ENCODE measurements at places on chromosomes 6 and 20.

DNA sequence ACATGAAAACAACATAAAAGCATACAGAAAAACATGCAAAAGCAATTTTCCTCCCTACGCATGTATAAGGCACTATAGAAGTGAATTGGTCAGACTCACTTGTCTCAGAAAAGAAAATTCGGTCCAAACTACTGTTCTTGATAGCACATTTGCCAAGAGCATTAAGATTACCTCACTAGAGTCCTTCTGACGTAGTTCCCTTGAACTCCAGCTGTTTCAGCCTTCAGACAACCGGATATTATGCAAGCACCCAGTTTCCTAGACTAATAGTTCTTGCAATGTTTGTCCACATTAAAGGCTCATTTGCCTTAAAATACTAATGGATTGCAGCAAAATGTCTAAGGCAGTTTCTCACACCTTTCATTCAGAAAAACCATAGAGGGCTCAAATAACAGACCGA lies 2.5 kb upstream of the CASS4 start:
- no peak for DNase-seq

- DNase-seq = no peak
These were observed 287.3 kb upstream of the FOXQ1 start for GRCh38 chr6:1024587-1024986.

DNA sequence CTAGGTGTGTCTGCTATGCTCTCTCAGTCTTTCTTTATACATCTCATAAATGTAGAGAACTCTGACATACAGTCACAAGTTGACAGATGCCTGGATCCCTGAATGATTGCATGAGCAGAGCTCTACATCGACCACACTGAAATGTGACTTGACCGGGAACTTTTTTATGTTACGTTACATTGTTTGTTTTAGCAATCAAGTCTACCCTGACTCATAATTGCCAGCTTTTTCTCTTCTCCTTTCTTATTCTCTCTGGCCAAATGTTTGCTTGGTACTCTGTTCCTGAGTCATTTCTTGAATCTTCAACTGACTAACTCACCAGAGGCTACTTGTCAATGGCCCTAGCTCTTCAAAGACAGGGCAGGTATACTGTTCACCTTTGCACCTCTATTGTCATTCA lies 213.6 kb upstream of the DTNBP1 start:
- DNase-seq = no peak

- no peak for DNase-seq
These were observed 204.5 kb downstream of the HIVEP2 start for GRCh38 chr6:142740449-142740848.

DNA sequence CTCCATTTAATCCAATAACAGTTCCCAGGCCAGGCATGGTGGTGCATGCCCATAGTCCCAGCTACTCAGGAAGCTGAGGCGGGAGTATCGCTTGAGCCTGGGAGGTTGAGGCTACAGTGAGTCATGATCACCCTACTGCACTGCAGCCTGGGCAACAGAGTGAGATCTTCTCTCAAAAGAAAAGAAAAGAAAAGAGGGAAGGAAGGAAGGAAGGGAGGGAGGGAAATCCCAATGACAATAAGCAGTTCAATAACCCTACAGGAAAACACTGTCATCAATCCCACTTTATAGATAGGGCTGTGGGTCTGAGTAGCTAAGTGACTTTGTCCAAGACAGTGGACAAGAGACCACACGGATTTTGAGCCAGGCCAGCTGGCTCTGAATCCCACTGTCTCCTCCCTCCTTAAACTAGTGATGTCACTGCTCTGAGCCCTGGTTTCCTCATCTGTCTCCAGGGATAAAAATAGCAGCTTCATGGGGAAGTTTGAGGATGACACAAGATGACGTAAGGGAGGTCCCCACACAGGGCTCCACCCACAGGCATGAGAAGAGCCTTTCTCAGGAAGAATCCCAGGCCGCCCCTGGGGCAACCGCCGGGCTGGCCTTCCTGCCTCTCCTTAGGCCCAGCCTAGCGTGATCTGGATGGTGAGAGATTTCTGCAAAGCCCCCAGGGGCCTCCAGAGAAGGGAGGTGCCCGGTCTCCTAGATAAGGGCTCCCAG lies 7.2 kb upstream of the TRIB3 start:
- DNase-seq = no peak

- DNase-seq = no peak
These were observed 162.4 kb downstream of the CD109 start for GRCh38 chr6:73858376-73858775.

- no peak for DNase-seq
These were observed 3.7 kb upstream of the IP6K3 start for GRCh38 chr6:33750244-33750991.

GRCh38 chr20:46779831-46780230 lies 70.4 kb downstream of the SLC2A10 start:
- no peak for DNase-seq

GRCh38 chr6:18101271-18101670 lies 21.2 kb downstream of the NHLRC1 start:
- no peak for DNase-seq

DNA sequence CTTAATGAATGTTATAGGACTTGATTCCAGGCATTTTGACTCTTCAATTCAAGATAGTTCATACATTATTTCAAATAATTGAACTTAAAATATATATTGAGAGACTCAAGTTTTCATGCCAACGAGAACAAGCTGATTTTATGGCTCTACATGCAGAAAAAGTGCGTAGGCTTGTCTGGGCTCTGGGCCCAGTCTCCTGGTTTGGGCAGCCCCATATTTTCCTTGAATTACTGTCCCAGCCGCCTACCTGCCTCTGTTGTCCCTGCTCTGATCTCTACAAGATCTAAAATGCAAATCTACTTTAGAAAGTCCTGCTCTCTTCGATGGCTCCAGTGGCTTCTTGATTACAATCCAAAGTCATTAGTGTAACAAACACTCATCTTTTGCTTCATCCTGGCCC lies 537.4 kb upstream of the CHD6 start:
- DNase-seq = no peak

DNA sequence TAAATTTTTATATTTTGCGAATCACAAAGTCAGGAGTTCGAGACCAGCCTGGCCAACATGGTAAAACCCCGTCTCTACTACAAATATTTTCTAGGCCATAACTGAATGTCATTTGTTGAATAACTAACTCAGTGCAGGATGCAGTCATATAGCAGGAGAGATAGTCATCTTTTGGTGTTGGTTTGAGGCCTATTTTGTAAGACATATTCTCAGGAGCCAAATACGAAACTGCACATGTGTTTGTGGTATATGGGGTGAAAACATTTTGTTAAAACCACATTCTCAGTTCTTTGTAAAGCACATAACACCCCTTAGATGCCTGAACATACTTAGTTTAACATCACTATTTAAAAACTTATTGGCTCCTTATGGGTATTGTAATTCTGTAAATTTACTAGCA lies 4.7 kb upstream of the ENPP5 start:
- no peak for DNase-seq

DNA sequence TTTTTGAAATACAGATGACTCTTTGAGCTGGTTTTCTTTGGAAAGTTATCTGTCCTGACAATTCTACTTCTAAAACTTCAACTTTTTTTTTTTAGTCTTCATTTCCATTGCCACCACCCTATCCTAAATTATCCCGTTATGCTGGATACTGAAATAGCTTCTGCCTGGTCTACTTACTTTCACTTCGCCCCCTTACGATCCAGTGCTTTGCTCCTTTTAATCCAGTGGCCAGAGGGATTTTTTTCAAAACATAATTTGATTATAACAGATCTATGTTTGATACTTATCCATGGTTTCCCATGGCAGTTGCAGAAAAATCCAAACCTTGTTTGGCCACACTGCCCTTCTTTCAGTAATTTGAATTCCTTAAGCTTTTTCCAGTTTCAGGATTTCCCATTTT lies 27.4 kb downstream of the ASXL1 start:
- no peak for DNase-seq

DNA sequence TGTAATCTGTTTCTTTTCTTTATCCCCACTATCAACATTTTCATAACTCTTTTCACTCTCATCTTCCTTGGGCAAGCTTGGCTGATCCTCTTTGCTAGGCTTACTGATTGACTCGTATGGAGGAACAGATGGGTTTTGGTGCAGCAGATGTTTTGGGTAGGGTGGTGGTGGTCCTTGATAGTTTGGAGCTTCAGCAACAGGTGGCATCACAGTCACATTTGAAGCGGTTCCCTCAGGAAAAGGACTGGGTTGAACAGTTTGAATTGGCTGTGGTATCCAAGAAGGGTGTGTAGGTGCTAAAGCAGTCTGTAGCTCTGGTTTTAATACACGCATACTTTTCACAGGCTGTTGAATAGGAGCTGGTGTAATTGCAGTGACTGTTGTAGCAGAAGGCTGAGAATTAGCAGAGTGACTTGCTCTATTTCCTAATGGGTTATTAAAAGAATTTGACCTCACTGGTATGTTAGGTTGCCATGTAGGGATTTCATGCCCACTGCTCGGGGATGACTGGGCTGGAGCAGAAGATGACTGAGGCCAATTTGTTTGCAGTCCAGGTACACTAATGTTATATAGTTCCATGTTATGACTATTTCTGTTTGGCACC lies 34.5 kb downstream of the LATS1 start:
- no peak for DNase-seq

- DNase-seq = no peak
These were observed 117.6 kb downstream of the MRPL14 start for GRCh38 chr6:44009425-44010321.

DNA sequence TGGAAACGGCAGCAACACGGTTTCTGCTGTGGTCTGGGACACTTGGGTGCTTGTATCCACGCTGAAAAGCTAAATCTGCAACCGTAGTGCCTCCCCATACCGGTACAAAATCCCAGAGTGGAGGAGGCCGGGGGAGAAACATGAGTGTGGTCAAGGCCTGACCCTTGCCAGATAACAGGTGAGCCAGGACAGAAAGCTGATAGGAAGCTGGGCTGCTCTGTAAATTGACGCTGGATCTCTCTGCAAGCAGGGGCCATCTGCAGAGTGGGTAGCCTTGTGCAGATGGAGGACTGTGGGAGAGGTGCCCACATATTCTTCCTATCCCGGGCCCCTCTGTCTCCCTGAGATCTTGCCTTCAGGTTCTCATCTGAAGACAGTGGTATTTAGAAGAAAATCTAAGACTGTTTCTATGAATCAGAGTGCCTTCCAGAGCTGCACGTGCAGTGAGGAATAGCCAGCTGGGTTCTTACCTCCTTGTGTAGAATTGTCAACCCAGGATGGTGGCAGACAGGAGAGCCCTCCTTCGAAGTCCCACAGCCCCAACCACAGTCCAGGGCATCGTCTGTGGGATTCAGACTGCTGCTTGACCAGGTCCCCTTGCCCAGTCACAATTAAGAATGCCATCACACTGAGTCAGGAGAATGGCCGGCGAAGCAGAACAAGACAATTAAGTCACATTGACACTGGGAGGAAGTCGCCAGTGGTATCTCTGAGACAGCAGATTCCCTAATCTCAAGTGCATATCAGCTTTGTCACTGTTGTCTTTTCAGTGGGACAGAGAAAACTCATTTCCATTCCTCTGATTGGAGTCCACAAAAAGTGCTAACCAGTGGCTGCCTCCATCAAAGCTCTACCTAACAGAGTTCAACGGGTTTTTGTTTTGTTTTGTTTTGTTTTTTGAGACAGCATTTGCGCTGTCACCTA lies 100.0 kb upstream of the RIPOR2 start:
- no peak for DNase-seq

DNA sequence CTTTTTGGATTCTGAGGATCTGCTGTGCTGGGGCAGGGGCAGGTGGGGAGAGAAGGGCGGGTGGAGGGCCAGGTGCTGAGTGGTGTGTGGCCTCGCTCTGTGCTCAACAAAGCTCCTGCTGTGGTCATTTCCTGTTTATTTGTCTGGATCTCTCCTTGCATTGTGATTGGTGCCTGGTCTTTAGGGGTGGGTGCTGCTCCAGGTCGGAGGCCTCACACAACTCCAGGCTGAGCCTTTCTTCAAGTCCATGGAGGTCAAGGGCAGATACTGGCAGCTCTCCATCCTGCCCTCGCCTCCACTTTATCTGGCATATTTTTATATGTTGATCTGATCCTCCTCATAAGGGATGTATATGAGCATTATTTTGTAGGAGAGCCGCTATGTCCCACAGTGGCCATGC lies 36.2 kb downstream of the HLA-F start:
- DNase-seq = no peak

Measured in stimulated activated CD4-positive, alpha-beta T cell treated with anti-CD3 and anti-CD28 coated beads, Interleukin-12 subunit alpha, Interleukin-12 subunit beta, amount 100 ng/mL, for 48 hours (primary cell).